ENCODE measurements at places on chromosomes 3 and 15.

- DNase-seq, result no peak
These were observed 626.0 kb downstream of the RBMS3 start for GRCh38 chr3:29906906-29907305.

- DNase-seq, result peak; percentile 45
These were observed 592.0 kb upstream of the KCNMB2 start for GRCh38 chr3:177944228-177944661.

DNA sequence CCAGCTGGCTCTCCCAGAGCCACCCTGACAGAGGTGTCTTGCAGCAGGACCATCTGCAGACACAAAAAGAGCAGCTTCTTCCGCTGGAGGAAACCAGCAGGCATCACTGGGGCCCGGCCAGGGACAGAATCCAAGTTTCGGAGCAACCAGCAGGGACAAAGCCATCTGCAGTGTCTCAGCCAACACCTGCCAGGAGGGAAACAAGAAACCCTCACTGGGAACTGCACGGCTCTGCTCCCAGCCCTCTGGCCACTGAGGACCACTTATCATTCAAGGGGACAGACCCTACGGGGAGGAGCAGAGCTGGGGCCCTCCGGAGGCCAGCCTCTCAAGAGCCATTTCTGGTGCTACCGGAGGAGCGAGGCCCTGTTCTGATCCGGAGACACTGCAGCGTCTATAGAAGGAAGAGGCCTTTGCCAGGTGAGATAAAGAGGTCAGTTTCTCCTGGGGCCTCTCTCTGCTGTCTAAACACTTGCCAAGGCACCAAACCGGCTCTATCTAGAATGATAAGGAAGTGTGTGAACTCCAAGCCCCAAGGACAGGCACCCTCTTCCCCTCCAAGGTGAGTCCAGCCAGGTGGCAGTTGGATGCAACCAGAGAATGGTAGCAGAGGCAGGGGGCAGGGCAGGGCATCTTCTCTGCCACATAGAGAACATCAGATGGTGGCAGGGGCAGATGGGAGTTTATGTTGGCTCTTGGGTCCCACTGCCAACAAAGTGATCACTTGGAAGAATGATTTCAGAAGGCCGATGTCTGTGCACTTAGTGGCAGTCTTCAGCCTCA, 89.0 kb downstream of the CHSY1 start:
- no peak for DNase-seq

GRCh38 chr15:99441871-99442251, 123.9 kb upstream of the MEF2A start:
- no peak for DNase-seq

DNA sequence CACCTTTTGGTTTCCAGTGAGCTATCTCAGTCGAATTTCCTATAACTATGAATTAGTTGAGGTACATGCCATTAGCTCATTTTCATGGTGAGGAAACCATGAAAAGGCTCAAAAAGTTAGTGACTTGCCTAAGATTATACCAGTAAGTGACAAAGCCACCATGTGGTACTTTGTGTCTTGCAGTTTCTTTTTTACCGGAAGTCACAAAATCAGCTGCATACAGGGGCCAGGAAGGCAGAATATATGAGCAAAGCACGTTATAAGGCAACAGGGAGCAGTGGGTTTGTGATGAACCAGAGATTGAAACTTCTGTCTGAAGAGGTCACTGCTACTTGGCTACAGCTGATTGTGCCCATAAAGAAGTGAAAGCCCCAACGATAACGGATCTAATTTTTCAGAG, 50.3 kb downstream of the CMTM8 start:
- peak; percentile 60 for DNase-seq

- no peak for DNase-seq
These were observed 563 bp downstream of the ARL6IP5 start for GRCh38 chr3:69085168-69085832.
